ENCODE measurements at places on chromosomes 16 and 17. TPM values are rescaled to one million over a fixed set of nuclear protein-coding genes. Genes with fewer than 3 reads are reported as not detected.

DNA sequence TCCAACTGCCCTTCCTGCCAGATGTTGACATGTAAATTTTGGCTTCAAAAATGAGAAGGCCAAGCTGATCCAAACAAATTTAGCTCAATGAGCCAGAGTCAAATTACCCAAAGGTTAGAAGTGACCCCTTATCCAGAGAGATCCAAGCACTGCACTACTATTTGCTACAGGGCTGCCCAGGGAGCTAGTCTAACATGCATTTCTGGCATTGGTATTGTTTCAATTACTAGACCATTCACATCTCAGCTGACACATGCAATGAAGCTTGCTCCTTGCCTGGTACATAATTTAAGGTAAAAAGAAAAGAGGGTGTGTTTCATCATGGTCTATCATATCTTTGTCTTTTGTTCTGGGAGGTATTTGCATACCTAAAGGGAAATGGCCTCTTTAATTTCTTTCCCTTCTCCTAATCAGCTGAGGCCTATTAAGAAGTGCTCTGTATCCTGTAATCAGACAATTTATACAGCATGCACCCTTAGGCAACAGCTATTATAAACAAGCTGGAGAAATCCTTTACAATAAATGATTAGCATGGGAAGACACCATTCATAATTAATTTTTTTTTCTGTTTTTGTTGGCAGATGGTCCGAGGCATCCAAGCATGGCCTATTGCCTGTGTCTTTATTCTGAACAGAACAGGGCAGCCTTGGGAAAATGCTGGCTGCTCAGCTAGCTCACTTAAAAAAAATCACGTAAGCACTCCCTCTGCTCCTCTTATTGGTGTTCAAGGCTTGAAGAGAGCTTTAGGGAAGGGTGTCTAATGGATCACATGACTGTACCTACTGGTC is 161.5 kb upstream of the SALL1 start:
- no peak overlapping the region for H3K27ac ChIP-seq
- no peaks in the 10 kb centered on the region for H3K27me3 ChIP-seq
- no peak overlapping the region for H3K4me3 ChIP-seq
- no peaks in the 10 kb centered on the region for H3K4me1 ChIP-seq
- no peak for DNase-seq

Gene IL17C
- polyA plus RNA-seq, result not detected

Gene KRTAP2-1
- polyA plus RNA-seq, result not detected

Gene NPTX1
- polyA plus RNA-seq, result 0.13 TPM

Gene STAT3
- 78.3 TPM for polyA plus RNA-seq

GRCh38 chr17:65515959-65516948 is 45.2 kb downstream of the AXIN2 start:
- H3K36me3 ChIP-seq, result no peaks in the 10 kb centered on the region
- DNase-seq, result no peak
- no peaks in the 10 kb centered on the region for H3K27me3 ChIP-seq
- no peak overlapping the region for H3K27ac ChIP-seq
- no peaks in the 10 kb centered on the region for H3K4me1 ChIP-seq

GRCh38 chr17:51088287-51088686 is 32.4 kb downstream of the SPAG9 start:
- no peaks in the 10 kb centered on the region for H3K4me1 ChIP-seq
- no peaks in the 10 kb centered on the region for H3K27me3 ChIP-seq
- no peak overlapping the region for H3K27ac ChIP-seq
- no peaks in the 10 kb centered on the region for H3K36me3 ChIP-seq

DNA sequence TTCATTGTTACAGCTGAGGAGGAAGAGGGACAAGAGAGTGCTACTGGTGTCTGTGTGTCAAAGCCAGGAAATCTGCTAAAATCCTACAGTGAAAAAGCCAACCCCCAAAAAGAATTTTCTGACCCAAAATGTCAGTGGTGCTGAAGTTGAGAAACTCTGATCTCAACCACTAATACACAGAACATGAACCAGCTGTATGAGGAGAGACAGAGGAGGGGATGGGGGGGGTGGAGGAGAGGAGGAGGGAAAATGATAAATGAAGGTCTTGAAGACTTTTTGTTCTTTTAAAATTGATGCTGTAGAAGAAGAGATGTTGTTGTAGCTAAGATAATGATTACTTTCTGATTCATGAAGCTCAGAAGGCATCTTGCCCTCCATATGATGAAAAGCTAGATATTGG is 27.4 kb upstream of the CDRT4 start:
- no peak overlapping the region for H3K27ac ChIP-seq
- no peak for DNase-seq
- H3K27me3 ChIP-seq, result no peaks in the 10 kb centered on the region
- H3K36me3 ChIP-seq, result peaks cover 5% of the 10 kb centered on the region

DNA sequence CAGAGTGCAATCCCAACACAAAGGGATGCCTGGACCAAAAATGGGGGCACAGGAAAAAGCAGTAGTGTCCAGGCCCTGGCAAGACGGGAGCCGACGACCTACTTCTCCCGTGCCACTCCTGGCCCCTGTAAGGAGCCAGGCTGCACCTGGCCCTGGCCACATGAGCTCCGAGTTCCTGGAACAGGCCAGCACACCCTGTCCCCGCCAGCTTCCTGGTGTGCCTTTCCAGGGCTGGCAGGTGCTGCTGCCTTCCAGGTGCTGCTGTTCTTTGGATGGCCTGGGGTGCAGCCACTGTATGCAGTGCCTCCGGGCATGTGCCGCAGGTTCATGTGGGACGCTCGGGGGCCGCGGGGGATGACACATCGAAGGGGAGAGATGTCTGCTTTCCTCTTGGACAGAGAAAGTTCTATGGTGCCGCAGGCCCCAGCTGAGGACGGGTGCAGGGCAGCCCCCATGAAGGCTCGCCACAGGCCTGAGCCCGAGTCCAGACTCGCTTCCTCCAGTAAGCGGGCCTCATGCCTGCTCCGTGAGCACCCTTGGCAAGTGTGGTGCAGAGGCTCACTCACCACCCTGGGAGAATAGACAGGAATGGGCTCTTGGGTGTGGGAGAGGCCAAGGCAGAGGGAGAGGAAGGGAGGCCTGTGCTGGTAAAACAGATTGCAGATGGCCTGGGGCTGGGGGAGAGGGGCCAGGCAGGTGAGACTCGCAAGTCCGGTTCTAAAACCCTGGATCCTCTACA is 54.7 kb upstream of the FASN start:
- no peak overlapping the region for H3K4me3 ChIP-seq
- H3K27me3 ChIP-seq, result no peaks in the 10 kb centered on the region
- H3K27ac ChIP-seq, result no peak overlapping the region
- DNase-seq, result no peak
- H3K36me3 ChIP-seq, result no peaks in the 10 kb centered on the region

DNA sequence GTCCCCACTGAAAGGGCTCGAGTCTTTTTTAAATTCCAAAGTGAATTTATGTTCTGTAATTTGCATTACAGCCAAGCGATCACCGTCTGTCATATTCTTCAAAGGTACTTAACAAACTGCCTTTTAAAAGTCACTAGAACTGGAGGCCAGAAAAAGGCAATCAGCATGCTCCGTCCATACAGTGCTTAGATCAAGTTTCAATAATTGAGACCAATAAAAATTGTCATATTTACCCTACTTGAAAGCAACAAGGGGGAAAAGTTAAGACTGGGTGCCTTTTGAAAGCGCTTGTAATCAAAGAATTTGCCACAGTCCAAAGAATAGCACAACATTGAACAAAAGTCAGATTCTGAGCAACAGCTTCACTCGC is 9.0 kb upstream of the ZFHX3 start:
- no peaks in the 10 kb centered on the region for H3K27me3 ChIP-seq
- DNase-seq, result no peak
- H3K4me3 ChIP-seq, result peak overlapping the region; percentile 100
- H3K27ac ChIP-seq, result peak overlapping the region; percentile 20

DNA sequence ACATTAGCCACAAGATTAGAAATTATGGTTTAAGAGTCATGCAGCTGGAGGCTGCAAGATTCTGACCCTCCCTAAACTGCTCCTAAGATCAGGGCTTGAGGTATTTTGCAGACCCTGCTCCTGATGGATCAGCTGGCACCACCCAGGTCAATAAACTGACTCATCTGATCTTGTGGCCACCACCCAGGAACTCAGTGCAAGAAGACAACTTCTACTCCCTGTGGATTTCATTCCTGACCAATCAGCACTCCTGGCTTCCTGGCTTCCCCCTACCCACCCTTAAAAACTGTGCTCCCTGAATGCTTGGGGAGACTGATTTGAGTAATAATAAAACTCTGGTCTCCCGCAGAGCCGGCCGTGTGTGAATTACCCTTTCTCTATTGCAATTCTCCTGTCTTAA is 25.0 kb upstream of the MILR1 start:
- no peaks in the 10 kb centered on the region for H3K4me1 ChIP-seq
- H3K27me3 ChIP-seq, result no peaks in the 10 kb centered on the region
- H3K36me3 ChIP-seq, result no peaks in the 10 kb centered on the region
- no peak overlapping the region for H3K27ac ChIP-seq
- H3K4me3 ChIP-seq, result no peak overlapping the region
- DNase-seq, result no peak

DNA sequence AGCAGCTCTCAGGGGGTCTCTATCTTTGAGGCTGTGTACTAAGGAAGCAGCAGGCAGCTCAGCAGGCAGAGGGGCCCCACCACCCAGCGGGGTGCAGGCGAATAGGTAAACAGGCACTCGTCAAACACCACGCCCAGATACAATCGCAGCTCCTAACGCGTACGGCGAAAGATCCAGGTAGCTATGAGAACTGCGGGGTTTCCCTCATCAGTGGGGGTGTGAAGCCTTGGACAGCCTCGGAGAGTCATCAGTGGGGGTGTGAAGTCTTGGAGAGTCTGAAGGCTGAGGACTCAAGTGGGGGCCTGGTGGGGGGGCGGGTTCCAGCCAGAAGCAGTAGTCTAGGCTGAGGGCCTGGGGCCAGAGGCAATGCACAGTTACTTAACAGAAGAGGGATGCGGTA is 69.0 kb downstream of the RTN4RL1 start:
- no peak overlapping the region for H3K4me3 ChIP-seq
- H3K4me1 ChIP-seq, result no peaks in the 10 kb centered on the region
- no peak for DNase-seq
- no peaks in the 10 kb centered on the region for H3K36me3 ChIP-seq
- H3K27ac ChIP-seq, result no peak overlapping the region

DNA sequence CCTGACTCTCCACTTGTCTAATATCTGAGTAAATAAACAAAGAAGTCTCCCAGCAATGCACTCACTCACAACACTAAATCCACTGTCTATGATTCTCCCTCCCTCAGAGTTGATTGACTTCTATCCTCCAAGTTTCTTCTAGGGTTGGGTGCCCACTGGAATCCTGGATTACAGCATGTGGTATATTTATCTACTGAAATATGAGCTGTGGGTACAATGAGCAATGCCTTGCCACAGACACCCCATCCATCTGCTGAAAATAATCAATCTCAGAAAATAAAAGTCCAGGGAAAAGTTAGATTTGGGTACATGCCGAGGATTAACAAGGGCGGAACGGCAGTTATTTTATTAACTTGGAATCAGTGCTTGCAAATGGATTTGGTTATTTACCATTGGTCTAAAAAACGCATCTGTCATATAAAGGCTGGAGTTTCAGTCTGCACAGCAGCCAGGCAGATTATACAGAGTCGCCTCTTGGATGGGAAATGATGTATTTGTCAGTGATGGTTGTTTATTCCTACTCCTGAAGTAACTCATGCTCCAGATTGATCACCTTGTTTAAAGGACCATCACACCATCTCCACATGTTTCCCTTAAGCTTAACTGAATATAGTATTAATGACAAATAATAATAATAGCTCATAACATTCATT is 193.9 kb upstream of the SOX9 start:
- no peak for DNase-seq
- H3K4me1 ChIP-seq, result no peaks in the 10 kb centered on the region
- H3K27me3 ChIP-seq, result no peaks in the 10 kb centered on the region
- no peak overlapping the region for H3K27ac ChIP-seq
- no peak overlapping the region for H3K4me3 ChIP-seq
- H3K36me3 ChIP-seq, result no peaks in the 10 kb centered on the region

- H3K4me1 ChIP-seq, result no peaks in the 10 kb centered on the region
- H3K4me3 ChIP-seq, result no peak overlapping the region
- no peaks in the 10 kb centered on the region for H3K36me3 ChIP-seq
- DNase-seq, result no peak
- no peak overlapping the region for H3K27ac ChIP-seq
Measured at GRCh38 chr17:67388986-67389385, 11.9 kb downstream of the PITPNC1 start.

DNA sequence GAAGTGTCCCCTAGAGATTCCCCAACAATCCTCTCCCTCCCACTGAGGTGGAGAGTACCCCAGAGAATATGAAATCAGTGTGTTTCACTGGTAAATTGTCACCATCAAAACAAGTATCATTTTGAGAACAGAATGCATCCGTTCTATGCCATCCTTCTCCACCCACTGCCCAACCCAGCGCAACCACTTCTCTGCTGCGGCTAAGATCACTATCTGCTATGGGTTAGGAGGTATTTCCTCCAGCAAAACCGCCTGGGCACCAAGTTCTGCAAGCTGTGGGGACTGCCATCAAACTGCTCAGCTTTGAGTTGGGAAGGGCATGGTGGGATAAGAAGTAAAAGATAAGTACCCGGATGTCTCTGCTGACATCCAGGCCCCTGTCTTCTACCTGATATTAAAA is 24.4 kb downstream of the CNTNAP1 start:
- DNase-seq, result no peak
- H3K36me3 ChIP-seq, result peaks cover 32% of the 10 kb centered on the region
- H3K27ac ChIP-seq, result no peak overlapping the region
- H3K4me3 ChIP-seq, result no peak overlapping the region

Gene CES5A
- polyA plus RNA-seq, result not detected

DNA sequence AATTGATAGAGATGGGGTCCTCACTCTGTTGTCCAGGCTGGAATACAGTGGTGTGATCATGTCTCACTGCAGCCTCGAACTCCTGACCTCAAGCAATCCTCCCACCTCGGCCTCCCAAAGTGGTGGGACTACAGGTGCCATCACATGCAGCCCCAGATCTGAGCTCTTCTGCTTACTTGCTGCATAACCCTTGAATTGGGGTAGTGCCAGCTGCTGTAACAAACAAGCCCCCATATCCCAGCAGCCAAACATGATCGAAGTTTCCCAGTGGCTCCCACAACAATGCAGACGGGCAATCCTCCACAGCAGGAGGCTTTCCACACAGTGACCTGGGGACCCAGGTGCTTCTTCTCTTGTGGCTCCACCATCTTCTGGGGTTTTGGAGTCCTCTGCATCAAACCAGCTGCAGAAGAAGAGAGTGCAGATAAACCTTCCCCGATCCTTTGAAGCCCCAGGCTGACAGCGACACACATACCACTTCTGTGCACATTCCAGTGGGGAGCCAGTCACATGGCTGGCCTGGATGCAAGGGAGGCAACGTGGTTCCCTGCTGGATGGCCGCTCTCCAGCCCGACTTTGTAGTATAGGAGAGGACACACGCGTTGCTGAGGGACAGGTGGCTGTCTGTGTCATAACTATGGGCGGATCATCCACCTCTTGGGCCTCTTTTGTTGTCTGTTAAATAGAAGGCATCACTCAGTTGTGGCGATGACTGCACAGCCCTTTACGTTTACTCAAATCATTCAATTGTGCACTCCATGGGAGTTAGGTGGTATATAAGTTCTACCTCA is 16.7 kb downstream of the SBK1 start:
- no peaks in the 10 kb centered on the region for H3K4me1 ChIP-seq
- H3K36me3 ChIP-seq, result no peaks in the 10 kb centered on the region

- H3K4me1 ChIP-seq, result no peaks in the 10 kb centered on the region
- no peak for DNase-seq
- no peaks in the 10 kb centered on the region for H3K36me3 ChIP-seq
Measured at GRCh38 chr17:80455784-80456183, 20.6 kb downstream of the NPTX1 start.

GRCh38 chr17:58273453-58274104 is 7.2 kb downstream of the MPO start:
- H3K4me1 ChIP-seq, result no peaks in the 10 kb centered on the region
- DNase-seq, result no peak
- H3K27me3 ChIP-seq, result no peaks in the 10 kb centered on the region

All from aorta (tissue), 5 donors.